ENCODE measurements at places on chromosomes 4 and X.

GRCh38 chrX:71489540-71489939 is 43.4 kb upstream of the OGT start:
- DNase-seq, result no peak

DNA sequence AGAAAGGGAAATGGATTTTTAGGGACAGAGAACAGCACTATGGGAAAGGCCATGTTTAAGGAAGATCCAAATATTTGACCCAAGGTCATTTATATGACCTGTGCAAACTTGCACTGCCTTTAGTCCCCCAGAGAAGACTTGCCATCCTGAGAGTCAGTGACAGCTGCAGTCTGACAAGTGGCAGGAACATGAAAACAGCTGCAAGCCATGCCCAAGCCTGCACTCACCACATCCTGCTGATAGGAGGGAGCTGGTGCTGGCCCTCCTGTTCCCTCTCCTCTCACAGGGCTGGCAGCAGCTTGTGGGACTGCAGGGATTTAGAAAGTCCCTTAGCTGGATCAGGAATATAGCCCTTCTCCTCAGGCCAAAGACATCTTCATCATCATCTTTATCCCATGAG is 187.7 kb downstream of the RAP1GDS1 start:
- no peak for DNase-seq

DNA sequence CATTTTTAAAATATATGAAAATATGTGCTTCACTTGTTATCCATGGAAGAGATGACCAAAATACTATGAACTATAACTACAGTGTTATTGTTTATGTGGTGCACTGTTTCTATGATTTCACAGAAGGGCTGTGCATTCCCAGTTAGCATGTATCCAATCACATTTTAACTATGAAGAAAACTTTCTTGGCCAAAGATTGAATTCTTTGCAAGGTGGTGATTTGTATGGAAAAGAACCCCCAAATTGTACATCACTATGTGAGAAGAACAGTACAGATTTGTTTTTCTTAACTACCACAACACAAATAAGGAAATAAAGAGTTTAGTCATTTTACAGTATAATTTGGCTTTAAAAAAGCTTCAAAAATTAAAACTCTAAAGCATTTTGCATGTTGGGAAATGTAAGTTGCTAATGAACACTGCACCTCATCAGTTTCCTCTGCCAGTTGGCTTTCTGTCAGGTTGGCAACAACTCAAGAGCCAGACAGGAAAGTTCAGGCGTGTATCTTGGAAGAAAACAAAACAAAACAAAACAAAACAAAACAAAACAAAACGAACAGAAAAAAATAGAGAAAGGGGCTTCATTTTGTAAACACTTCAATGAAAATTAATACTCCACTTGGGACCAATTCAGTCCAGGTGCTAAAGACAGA is 237.0 kb downstream of the SCFD2 start:
- no peak for DNase-seq

GRCh38 chr4:76784237-76784636 is 113.7 kb downstream of the SOWAHB start:
- no peak for DNase-seq

DNA sequence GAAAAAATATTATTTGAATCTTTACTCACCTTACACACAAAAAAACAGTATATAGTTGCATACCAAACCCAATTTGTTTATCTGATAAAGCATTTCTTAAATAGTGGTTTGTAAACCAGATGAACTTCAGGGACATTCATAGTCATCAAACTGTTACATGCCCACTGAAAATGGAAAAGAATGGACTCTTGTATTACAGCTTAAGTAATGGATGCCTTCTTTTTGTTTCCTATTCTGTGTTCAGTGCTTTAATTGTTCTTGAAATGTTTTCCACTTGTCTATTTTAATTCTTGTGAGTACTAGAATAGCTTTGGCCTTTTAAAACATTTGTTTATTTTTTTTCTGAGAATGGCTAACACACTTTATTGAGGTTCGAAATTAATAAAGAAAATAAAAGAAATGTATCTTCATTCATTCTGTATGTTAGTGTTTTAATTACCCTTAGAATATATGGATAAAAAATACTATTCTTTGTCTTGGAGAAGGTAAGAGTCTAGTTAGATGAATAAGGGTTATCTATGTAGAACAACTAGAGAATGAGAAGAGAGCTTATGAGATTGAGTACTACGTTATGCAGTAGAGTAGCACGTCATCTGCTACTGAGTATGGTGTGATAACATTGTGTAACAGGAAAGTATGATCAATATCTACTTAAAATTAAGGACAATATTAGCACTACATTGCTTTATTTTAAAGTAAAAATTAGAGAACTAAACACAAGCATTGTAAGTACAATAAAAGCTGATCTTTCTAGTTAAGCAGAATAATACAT is 9.9 kb downstream of the CPEB2 start:
- DNase-seq, result no peak

DNA sequence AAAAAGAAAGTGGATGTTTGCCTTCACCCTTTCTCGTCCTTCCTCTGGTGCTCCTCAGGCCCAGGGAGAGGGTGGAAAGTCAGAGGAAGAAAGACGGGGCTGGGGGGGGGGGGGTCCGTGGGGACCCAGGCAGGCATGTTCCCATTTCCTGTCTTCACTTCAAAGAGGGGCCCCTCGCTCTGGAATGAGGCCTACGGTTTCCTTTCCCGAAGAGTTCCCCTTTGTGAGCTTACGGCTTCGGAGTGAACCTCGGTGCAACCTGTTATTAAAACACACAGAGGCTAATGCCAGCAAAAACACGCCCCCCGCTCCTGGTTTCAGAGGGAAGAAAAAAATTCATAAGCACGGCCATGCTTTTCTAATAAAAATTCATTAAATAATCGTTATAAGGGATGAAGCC is 40.1 kb downstream of the SHOX start:
- no peak for DNase-seq

DNA sequence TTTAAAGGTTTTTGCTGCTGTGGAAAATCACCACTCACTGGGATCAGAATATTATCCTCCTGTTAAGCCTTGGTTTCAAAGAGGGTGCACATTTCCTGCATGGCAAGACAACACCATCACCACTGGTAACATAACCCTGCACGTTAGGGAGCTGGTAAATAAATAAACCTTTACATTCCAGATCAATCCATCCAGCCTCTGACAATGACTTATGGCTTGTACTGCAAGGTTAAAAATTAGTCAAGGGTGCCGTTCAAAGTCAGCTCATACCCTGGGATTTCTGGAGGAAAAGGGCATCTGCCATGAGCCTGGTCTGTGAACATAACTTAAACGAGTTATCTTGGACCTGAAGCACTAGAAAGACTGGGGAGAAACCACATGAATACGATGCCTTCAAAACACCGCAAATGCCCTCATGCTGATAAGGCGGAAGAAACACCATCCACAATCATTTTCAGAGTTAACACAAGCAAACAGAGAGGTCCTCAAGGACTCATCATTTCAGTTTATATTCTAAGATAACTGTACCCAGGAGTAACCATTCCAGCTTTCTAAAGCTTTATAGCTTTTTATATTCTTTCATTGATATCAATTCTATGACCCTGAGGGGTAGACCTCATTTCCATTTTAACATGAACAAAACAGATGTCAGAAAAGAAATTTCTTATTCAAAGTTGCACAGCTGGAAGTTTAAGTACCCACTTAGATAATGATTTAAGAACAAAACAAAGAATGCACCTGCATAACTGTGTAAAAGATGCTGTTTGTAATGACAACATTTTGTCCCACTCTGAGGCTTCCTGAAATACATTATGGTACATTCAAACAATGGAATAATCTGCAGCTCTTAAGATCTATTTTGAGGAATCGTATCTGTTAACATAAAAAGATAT is 103.1 kb downstream of the NPNT start:
- no peak for DNase-seq

GRCh38 chrX:134172588-134173259 is 64.3 kb upstream of the CCDC160 start:
- no peak for DNase-seq

DNA sequence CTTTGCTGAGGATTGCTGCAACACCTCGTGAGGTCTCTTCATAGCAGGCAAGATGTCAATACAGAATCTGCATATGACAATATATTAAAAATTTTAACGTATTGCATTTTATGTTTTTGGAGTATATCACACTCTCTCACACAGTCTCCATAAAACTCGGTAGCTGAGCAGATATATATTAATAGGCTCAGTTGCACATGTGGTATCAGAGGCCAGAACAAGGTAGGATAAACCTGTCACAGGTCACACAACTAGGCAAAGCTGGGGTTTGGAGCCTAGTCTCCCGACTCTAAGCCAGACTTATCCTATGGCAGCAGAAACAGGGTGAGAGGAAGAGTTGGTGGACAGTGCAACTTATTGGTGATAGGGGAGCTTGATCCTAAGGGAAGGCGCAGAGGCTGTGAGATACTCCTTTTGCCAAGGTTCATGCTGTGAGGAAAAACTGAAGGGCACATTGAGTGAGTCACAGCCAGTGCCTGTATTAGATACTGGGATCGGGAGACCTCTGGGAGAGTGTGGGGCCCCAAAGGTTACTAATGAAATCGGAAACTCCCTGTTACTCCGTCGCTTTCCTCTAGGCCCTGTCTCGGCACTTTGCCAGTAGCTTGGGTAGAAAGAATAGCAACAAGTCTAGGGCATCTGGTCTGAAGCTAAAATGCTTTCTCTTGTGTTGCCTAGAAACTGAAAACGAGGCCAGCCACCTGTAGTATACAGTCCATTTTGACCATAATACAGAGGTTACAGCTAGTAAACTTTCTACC is 195.7 kb downstream of the ARHGAP10 start:
- no peak for DNase-seq

DNA sequence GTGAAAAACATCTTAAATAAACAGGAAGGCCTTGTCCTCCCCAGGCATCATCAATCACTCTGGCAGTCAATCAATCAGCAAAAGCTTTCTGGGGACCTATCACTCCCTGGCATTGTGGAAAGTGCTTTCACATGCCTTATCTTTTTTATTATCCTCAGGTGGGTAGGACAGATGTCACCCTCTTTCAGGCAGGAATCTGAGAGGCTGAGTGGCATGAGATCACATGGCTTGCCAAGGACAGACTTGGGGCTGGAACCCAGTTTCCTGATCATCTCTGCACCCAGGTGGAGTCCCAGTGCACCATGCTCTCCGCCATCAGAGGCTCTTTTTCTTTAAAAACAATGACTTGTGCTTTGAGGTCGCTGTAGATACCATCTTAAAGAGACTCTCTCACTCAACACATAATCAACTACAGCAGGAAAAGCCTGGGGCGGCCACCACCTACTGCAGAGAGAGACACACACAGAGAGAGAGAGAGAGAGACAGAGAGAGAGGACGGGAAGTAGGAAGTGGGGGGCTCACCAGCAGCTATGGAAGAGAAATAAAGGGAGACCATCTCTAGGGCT is 282.7 kb downstream of the PTTG2 start:
- DNase-seq, result no peak

- DNase-seq, result no peak
Measured at GRCh38 chr4:185634066-185634652, 98.9 kb upstream of the PDLIM3 start.

- DNase-seq, result no peak
Measured at GRCh38 chr4:5701971-5702370, 6.4 kb downstream of the EVC2 start.

GRCh38 chr4:140059159-140059558 is 94.8 kb downstream of the MAML3 start:
- no peak for DNase-seq

DNA sequence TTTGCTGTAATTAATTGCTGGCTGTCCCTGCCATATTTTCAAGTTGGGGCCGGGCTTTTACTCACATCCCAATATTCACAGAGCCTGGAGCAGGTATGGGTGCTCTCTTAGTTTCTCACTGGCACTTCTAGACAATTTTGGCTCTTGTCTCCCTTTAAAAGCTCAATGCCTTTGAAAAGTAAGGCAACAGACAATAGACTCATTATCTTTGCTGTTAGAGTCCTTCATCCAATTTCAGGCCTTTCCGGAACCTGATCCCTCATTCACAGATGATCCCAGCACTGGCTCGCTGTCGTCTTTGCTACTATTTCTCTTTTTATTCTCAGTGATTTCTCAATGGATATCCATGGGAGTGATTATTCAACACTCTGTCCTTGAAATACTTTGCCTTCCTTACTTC is 6.7 kb downstream of the ARSJ start:
- DNase-seq, result no peak

- no peak for DNase-seq
Measured at GRCh38 chr4:119113033-119113655, 22.5 kb upstream of the MYOZ2 start.
